ENCODE measurements at places on chromosomes 13 and 19.

DNA sequence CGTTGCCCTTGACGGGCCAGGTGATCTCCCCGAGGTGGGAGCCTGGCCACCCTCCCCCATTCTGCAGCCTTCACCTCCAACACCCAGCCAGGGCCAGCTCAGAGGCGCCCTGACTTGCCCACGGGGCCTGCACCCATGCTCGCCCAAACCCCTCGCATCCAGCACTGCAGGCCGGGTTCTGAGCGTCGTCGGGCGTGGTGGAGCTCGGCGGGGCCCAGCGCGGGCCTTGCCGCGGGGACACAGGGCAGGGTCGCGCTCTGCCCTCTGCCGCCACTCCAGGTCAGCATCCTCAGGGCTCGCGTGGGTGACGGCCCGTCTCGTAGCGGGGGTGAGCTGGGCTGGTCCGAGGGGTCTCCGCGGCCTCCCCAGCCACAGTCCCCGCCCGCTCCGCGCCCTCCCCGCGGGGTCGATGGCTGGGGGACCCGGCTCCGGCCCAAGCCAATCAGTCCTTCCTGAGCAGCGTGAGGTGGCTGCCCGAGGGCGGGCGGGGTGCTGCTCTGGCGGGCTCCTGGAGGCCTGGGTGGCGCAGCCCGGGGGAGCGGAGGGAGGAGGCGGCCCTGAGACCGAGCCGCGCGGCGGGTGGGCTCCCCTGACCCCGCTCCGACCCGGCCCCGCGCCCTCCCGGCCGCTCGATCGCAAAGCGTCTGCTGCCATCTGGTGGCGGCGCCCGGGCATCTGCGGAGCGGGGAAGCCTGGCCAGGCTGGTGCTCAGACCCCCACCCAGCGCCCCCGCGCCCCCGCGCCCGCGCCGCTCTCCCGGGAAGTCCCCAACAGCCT lies 61.4 kb downstream of the CCNE1 start:
- peak; percentile 52 for DNase-seq

DNA sequence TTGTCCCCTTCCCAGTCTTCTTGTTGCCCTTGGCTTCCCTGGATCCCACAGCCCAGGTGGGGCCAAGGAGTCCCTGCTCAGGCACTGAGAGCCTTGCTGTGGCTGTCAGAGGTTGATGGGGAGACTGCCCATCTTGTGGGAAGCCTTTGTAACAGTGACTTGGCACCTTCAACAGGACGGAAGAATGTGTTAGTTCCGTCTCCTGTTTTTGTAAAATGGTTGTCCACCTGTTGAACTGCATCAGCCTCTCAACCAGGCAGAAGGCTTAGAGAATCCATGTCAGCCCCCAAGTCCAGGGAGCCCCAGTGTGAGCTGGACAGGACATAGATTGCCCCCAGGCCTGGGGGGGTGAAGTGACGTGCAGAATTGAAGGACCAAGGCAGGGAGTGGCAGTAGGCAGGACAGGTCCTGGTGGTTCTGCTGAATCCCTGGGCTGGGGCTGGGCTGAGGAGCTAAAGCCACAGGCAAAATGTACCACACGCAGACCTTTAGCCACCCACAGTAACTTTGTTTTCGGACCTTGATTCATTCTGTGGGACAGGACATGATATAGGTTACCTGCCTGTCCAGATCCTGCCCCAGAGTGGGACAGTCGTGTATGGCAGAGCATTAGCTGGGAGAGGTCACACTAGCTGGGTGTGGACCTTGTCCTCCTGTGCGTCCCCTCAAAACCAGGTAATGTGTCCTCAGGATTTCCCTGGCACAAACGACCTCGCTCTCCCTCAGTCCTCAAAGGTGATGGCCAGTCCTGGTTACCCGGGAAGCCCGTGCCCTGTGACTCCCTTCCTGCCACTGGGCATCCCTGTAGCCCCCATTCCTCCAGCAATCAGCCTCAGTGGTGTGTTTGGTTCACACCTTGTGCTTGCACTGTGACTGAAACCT lies 47.0 kb downstream of the GATAD2A start:
- DNase-seq: no peak

DNA sequence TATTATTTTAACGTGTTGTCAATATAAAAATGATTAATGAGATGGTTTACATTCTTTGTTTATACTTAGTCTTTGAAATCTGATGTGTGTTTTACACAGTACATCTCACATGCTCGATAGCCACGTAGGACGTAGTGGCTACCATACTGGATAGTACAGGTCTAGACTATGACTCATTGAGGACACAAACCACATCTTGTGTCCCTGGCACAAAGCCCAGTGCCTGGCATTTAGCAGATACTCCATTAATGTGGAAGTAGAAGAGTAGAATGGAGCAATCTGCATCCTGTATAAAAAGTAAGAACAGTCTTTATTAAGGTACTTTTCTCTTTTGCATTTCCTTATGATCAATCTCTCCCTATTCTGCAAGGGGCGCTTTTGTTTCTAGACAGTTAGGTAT lies 49.0 kb upstream of the FRY start:
- no peak for DNase-seq

DNA sequence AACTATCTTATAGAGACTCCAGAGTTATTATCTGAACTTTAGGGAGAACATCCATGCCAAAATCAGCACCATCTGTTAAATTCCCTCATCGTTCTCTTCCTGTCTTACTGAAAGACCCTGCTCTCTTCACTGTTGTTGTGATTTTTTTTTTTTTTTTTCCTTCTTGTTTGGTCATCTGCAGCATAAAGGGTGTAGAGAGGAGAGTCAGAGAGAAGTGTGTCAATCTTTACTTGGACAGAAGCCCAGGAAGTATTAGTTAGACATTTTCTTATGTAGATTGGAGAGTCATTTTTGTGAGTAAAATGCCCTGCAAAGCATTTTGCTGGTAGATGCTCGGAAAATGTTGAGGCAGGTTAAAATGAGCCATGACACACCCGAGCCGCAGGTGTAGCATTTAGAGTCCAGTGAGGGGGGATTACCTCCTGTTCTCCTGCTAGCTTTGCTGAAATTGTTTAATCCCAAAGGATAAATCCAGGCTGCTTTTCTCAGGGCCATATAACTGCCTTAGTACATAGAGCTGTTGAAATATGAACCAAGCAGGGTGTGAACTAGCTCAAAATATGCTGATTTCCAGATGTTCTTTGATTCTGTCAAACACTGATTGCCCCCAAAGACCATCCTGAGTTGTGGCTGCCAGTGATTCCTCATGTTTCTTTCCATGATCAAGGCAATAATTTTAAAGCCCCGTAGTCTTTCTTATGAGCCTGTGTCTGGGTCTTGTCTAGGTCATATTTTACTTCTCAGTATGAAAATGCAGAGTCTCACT lies 143.5 kb downstream of the DCT start:
- no peak for DNase-seq

DNA sequence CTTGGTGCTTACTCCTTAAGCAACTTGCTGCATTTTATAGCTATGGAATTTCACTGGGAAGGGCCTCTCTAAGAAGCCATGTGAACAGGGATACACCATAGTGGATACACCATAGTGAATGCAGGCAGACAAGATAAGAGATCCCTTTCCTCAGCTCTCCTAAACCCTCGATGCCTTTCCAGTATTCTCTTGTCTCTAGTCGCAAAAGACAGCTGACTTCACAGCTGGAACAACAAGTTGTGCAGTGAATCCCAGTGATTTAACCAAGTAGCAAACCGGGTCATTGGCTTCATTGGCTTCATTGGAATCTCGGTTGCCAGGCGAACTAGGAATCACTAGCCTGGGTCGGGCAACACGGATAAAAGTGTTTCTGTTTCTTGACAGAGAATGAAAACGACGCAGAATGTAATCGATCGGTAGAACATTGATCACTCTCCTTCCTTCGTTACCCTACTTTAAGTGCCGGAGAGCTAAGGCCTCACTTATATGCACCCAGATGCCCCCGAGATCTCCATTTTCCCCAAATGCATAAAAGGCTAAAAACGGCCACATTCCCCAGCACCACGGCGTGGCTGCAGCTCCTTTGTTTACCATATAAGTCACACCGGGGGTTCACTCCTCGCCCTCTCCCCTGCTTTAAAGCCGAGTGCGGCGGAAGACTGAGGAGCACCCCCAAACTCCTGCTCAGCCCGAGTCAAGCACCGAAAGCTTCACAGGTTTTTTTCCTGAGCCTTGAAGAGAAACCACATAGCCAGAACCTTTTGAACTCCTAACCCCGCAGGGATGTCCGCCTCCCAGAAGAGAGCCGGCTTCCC lies 674 bp downstream of the TRPC4 start:
- DNase-seq: no peak

DNA sequence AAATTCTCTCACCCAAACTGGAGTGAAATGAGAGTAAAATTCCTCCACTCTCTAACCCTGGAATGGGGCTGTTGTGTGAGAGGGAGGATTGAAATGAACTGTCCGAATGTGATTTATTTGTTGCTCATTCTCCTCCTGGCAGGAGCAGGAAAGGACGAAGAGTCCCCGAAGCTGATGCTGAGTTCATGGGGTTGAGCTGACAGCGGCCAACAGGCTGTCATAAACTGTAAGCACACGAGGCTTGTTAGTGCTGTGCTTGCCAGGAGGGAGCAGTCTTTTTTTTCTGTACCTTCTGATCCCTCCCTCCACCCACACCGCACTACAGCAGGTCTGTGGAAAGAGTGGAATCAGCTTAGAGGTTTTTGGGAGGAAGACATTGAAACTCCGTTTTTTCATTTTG lies 33.1 kb upstream of the ZNF331 start:
- no peak for DNase-seq

Measured in activated gamma-delta T cell treated with anti-CD3 and anti-CD28 coated beads, Interleukin-2, amount 50 U/mL, for 16 hours (primary cell).